NCI-H146 (cell line): ENCODE measurements at places on chromosomes 2 and 18.
A peak's percentile ranks its signal among the peaks of the same experiment; 100 is the strongest.

DNA sequence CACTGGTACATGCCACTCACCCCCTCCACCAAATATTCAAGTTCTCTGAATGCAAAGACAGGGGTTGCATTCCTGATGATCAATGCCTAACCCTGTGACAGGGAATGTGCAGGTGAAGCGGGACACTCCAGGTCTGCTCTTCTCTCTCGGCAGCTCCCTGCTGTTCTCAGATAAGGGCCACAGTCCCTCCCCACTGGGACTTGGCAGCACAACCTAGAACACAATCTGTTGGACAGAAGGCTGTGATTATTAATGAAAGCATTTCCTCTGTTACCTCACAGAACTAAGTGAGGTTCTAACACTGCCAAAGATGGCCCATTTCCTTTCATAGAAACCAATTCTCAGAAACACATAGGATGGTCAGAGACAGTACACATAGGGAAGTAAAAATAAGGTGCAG is 42.7 kb downstream of the VSNL1 start:
- peak; percentile 20 for DNase-seq

GRCh38 chr2:157809212-157809611 is 66.9 kb downstream of the ACVR1 start:
- no peak for DNase-seq

DNA sequence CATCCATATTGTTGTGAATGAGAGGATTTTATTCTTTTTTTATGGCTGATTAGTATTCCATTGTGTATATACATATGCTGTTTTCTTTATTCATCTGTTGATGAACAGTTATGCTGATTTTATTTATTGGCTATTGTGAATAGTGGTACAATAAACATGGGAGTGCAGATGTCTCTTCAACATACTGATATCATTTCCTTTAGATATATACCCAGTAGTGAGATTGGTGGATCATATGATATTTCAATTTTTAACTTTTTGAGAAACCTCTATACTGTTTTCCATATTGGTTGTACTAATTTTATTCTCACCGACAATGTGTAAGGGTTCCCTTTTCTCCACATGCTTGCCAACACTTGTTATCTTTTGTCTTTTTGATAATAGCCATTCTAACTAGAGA is 144.5 kb downstream of the ADCYAP1 start:
- DNase-seq = no peak

GRCh38 chr2:106140913-106141312 is 53.2 kb downstream of the UXS1 start:
- no peak for DNase-seq

GRCh38 chr2:233211548-233211895 is 40.0 kb upstream of the ATG16L1 start:
- DNase-seq = no peak

DNA sequence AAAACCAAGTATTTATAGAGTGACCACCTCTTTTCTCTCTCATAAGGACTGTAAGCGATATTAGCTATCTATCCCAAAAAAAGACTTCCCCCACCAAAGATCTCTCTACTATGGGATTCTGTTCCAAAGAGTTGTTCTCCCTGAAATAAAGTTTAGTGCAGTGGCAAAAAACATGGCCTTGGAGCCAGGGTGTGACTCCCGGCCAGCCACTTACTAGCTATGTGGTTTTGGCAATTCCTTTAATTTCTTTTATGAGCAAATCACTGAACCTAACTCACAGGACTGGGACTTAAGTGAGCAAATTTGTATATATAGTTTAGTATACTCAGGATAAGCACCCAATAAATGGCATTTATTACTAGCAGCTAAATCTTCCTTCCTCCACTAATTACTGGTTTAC is 42.6 kb downstream of the SESTD1 start:
- no peak for DNase-seq

GRCh38 chr2:238077292-238077691 is 16.5 kb downstream of the SCLY start:
- DNase-seq = no peak

GRCh38 chr18:23163786-23164533 is 28.7 kb downstream of the CABLES1 start:
- DNase-seq = no peak

- no peak for DNase-seq
Observed at GRCh38 chr18:54973046-54973445, 13.8 kb upstream of the CCDC68 start.

- no peak for DNase-seq
Observed at GRCh38 chr2:53242090-53242489, 525.5 kb upstream of the CHAC2 start.

DNA sequence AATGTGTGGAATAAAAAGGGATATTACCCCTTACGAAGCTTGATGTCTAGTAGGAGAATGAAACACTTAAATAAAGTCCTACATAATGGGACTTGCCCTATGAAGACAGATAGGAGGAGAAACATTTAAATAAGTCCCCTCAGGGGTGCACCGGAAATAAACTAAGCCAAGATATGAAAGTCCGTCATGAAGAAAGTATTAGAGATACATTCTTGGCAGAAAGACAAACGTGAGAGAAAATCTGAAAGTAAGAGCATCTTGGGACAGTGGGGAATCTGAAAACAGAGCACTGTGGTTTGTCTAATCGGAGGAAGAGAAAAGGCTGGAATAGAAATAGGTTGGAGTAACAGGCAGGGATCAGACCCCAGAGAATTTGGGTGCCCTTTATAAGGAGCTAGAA is 516.9 kb upstream of the DSEL start:
- no peak for DNase-seq

- no peak for DNase-seq
Observed at GRCh38 chr18:75393721-75394120, 33.8 kb downstream of the SMIM21 start.

DNA sequence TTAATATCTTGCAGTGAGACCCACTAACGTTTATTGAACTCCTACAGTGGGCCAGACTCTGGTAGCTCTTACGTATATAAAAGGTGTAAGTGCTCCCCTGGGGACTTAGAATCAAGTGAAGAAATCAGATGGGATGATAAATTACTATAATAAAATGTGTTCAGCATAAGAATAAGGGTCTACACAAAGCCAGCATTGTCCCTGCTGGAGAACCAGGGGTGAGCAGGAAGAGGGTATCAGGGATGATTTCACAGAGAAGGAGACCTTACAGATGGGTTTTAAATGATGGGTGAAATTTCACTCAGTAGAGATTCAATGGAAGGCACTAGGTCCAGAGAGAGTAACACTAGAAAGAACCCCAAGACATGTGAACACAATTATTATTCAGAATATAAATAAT is 20.7 kb downstream of the NRXN1 start:
- DNase-seq = peak; percentile 67

GRCh38 chr18:62044490-62045000 is 142.3 kb downstream of the PIGN start:
- no peak for DNase-seq

DNA sequence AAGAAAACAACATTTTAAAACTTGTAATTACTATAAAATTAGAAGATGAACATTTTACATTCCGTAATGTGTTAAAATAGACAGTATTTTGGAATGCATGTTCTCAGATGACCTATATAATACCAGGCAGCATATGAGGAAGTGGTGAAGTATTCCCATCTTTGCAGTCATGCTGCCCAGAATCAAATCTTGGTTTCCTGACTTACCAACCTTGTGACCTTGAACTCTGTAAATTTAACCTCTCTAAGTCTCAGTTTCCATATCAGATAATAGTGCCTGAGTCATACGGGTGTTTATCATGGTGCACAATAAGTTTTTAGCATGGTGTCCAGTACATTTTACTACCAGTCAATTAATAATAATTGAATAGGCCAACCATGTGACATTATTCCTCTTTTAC is 7.3 kb upstream of the GALM start:
- DNase-seq = no peak

- DNase-seq = no peak
Observed at GRCh38 chr2:234964631-234965461, 13.0 kb downstream of the SH3BP4 start.

DNA sequence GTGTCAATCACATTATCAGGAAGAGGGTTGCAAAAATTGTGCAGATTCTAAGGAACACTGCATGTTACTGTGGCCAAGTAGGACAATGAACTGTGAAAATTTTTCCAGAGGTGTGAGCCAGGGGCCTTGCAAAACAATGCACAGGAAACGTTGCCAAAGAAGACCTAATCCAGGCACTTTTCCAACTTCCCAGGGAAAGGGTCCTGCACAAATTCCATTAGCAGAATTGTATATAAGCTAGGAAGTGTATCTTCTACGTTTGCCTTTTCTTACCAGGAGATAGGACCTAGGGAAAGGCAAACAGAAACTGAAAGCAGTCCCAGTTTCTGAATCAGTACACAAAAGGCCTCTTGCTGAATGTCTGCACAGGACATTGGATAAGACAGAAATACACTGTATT is 1888.3 kb upstream of the CELF4 start:
- peak; percentile 59 for DNase-seq

DNA sequence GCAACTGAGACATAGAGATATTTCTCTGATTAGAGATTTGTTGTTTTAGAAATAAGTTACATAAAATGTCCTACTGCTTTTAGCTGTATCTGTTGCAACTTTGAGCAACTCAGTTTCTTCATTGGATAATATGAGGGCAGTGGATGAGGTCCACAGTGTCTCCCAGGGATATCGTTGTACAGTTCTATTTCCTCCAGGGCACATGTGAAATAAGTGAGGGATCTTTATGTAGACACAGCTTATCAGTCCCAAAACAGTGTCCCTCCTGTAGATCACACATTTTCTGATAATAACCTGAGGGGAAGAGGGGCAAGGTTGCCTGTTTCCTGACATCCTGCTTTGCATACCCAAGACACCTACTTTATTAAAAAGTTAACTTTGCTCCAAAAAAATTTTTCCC is 1231.2 kb upstream of the ZEB2 start:
- DNase-seq = no peak

- no peak for DNase-seq
Observed at GRCh38 chr2:207695293-207695692, 16.1 kb upstream of the CCNYL1 start.

- peak; percentile 31 for DNase-seq
Observed at GRCh38 chr2:191051825-191052778, 38.1 kb upstream of the STAT1 start.

GRCh38 chr18:70158992-70159717 is 46.3 kb downstream of the RTTN start:
- no peak for DNase-seq

GRCh38 chr2:170330881-170331280 is 152.9 kb downstream of the MYO3B start:
- DNase-seq = no peak

DNA sequence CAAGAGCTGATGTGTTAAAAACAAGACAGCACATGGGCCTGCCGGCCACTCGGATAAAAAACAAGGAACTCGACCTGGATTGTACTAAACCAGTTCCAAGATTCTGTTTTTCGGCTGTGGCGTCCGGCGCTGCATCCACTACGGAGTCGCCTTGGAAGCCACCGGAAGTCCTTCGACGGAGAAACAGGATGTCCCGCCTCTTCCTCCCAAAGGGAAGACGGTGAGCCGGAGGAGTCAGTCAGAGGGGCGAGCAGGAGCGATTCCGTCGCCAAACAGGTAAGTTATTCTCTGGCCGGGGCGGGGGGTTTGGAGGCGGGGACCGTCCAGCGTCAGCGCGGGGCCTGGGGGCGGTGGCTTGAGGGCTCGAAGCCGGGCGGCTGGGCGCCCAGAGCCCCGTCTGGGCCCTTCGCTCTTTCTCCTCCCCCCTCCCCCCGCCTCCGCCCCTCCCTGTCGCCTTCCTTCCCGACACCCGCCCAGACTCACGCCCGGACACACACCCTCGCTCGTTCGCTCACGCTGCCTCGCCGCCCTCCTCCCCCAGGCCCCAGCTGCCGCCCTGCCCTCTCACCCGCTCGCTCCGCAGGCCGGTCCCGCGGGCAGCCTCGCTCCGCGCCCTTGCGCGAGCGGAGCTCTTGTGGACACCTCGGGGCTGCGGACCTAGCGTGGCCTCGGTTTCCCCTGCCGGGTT is at the start of gene ZNF407:
ZNF407 (plus strand) TSS at position 209 of the 688 bp plus-strand sequence. CDS start 33,150 bp downstream, outside the sequence.
- peak; percentile 98 for DNase-seq

GRCh38 chr2:119741001-119741400 is 18.7 kb upstream of the PTPN4 start:
- DNase-seq = no peak

DNA sequence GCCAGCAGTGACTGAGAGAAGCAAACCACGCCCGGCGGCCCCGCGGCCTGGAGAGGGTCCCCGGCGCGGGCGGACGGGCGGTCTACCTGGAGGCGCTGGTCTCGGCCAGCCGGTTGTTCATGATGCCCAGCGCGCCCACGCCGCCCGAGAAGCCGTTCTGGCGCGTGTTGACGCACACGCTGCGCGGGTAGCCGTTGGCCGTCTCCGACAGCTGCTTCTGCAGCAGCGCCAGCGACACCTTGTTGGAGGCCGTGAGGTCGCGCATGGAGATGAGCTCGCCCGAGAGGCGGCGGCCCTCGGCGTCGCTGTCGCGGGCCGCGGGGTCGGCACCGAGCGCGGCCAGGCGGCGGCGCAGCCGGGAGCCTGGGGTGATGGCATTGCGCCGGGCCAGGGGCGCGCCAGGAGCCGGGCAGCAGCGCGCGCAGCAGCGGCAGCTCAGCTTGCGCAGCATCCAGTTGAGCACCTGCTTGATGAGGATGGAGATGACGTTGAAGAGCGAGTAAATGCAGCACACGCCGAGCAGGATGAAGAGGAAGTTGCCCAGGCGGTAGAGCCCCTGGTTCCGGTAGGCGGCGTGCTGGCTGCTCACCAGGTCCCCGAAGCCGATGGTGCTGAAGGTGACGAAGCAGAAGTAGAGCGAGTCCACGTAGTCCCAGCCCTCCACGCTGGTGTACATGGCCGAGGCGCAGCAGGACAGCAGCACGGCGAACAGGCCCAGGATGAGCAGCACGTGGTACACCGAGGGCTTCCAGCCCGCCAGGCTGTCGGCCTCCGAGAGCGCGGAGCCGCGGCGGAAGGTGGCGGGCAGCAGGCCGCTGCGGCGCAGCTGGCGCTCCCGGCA is 118.1 kb downstream of the MSH2 start:
- DNase-seq = peak; percentile 83

DNA sequence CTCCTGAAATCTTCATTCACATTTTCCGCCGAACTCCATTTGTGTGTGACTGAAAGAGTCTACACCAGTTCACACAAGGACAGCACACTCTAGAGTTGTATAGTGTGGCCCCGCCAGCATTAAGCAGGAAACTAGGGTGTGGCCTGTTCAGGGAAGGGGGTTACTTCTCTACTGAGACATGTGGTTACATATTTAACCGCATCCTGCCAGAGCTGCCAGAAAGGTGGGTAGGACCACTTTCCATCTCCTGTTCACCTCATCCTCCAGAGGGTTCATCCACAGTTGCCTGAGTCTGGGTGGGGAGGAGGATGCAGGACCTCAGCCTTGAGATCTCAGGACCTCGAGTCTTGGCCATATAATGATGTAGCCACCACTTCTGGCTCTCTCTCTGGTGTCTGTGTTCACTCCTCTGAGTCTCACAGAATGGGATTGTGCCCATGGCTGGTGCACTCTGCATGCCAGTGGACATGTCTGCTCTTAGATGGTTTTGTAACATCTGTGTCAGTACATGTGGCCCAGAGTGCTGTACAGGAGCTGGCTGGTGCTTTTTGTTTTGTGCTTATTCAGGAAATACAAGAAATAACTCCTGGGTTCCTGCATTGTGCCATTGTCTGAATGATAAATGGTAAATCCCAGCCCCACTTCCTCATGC is 7.7 kb upstream of the SP140L start:
- no peak for DNase-seq
